ENCODE measurements at places on chromosomes 3 and 15.

- DNase-seq, result no peak
Observed at GRCh38 chr3:123644358-123644757, 59.5 kb upstream of the HACD2 start.

DNA sequence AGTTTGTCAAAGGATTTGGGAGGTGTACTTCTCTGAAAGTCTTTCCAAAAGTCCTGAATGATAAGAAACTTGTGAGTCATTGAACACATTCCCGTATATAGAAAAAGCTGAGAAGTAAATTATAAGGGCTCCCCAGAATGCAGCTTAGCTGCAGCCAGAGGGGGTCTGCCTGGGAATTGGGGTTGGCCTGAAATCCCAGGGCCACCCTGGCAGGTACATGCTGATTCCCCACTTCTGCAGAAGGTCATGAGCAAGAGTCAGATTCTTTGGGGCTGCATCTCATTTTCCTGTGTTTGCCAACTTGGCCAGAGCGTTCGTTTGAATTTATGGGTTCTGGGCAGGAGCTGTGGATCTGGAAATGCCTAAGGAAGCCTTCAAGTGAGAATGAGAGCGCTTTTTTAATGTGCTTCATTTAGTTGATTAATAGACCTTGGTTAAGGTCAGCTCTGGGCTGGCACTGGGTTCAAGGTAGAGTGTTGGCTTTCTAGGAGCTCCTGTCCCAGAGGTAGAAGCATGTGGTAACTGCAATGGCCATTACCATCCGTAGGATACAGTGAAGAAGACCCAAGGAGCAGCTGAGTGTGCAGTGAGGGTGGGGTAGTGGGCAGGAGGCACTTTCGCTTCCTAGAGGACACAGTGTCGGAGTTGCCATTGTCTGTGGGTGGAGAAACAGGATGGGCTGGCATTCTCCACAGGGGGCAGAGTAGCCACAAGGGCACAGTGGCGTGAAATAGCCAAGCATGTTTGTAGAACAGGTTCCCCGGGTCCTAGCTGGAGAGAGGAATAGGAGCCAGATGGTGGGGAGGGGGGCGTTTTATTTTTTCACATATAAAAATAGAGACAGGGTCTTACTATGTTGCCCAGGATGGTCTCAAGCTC is 3.2 kb downstream of the SLC6A6 start:
- no peak for DNase-seq

- no peak for DNase-seq
Observed at GRCh38 chr15:97783240-97783639, 177.3 kb upstream of the ARRDC4 start.

DNA sequence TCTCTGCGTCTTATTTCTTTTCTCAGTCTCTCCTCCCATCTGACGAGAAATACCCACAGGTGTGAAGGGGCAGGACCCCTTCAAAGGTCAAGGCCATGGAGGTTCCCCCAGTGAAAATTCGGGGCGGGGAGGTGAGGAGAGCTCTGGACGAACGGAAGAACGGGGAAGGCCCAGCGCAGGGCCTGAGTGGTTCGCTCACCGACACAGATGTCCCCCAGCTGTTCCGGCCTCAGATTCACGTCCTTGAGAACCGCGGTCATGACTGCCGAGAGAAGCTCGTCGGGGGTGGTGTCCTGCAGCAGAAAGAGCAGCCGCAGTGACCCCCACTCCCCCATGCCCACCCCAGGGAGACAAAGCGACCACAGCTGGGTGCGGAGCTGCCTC is 542 bp downstream of the ACAA1 start:
- DNase-seq, result no peak

GRCh38 chr3:123633530-123633929 is 48.7 kb upstream of the HACD2 start:
- DNase-seq, result no peak

DNA sequence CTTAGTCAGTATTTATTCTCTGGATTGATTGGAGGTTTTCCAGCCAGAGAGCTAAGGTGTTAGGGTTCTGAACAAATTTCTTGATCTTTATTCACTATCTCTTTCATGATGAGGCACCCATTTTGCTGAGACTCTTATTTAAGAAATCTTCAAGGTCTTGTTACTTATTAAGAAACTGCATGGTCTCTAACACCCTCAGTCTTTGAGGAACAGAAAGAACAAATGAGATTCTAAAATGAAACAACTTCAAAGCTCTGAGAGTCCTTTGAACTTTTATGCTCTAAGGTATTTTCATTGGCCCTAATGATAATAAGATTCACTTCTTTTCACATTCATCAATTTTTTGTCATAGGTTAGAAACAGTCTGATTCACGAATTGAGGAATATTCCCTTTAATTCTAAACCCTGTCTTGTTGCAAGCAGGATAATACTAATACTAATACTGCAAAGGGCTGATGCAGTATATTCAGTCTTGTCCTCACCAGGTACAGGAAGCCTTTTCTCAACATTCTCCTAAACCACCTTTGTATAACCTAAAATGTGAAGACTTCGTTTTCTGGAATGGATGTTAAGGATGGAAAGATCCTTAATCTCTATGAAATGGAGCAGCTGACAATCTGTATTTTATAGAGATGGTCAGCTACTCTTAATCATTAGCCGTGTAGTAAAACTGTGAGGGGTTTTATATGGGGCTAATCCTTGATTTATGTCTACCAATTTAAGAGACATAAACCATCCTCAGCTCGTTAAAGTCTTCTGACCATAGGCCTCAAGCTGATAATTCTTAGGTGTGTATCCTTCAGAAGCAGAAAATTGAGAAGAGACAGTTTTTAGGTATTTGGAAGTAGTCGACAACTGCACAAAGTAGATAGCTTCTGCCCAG is 198.3 kb downstream of the OTOL1 start:
- no peak for DNase-seq

DNA sequence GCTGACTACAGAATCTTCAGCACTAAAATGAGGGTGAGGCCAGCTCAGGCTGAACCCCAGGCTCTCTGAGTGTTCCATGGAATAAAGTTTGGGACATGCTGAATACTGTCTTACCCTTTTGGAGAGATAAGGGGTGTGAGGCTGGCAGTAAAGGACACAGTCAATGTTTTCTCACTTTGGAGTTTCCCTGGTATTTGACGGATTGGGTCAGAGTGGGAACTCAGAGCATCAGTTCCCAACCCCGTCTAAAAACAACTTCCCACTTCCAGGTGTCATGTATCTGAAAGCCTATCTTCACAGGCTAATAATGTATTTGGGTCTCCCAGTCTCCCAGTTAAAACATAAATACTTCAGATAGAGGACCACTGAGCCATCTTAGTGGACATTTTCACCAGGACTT is 180.7 kb downstream of the TLE3 start:
- DNase-seq, result no peak

GRCh38 chr3:39267631-39268548 is 11.9 kb downstream of the CX3CR1 start:
- DNase-seq, result peak; percentile 43

GRCh38 chr3:28738425-28738824 is 389.8 kb upstream of the AZI2 start:
- DNase-seq, result no peak

DNA sequence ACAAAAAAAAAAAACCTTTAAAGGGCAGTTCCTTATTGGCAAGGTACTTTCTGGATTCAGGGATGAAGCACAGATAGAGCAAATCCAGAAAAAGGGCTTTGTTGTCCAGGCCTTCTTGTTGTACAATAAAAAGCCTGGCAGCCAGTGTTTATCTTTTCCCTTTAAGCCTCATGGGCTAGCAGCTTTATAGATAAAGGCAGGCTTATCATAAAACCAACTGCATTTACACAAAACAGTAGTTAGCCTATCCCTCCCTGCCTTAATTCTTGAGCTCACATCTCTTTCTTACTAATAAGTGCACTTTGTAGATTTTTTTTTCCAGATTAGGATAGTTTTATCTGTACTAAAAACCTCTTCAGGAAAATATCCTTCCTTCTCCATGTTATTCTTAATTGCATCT is 662.8 kb upstream of the CCDC54 start:
- no peak for DNase-seq

GRCh38 chr3:98501863-98502576 is 4.5 kb downstream of the OR5K2 start:
- DNase-seq, result no peak

DNA sequence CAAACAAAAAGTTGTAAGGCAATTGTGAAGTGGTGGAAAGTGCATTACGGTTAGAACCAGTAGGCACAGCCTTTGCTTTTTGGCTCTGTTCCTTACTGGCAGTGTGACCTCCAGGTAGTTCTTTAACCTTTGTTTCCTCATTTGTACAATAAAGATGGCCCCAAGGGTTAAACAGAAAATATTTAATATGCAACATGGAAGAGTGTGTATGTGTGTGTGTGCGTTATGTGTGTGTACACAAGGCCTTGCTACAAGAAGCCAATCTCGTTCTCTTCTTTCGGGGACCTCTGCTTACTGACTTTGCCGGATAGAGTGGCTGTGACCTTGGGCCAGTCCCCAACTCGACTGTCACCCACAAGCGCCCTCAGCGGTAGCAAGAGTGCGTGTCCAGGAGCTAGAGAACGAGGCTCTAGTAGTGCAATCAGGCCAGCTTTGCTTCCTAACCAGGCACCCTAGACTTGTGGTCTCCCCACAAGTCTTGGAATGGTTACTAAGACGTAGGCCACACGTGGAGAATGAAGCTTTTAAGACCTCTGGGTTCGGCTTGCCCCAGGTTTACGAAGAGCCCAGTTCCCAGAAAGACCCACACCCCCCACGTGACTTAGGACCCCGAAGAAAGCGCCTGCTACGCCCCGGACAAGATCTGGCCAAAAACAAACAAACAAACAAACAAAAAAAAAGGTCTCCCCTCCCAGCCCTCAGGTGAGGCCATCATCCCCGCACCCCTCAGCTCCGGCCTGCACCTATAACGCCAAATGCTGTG is 593 bp downstream of the CIAO2A start:
- DNase-seq, result peak; percentile 17

DNA sequence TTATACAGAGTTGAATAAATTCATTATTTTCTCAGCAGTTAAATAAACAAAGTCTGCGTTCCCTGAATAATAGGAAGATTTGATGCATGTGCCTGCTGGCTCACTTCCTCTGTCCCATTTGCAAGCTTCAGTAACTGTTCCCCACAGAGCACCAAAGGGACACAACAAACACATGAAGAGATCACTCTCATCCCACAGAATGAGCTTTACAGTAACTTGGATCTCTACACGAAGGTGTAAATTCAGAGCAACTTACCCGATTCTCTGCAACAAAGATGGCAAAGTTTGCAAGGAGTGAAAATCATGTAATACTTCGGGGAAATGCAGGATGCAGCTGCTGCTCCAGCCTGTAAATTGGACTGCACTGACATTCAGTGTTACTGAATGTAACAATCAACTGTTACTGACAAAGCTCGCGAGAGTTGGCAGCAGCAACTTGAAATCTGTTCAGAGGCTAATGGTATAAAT is at the start of gene BCHE:
TSS of gene BCHE (minus strand) at position 366 of the 468 bp plus-strand sequence. CDS start 6,390 bp downstream, outside the sequence.
- no peak for DNase-seq

GRCh38 chr15:92383519-92384324 is 10.0 kb upstream of the ST8SIA2 start:
- DNase-seq, result peak; percentile 10

- DNase-seq, result no peak
Observed at GRCh38 chr3:25894101-25894500, 104.2 kb downstream of the OXSM start.

DNA sequence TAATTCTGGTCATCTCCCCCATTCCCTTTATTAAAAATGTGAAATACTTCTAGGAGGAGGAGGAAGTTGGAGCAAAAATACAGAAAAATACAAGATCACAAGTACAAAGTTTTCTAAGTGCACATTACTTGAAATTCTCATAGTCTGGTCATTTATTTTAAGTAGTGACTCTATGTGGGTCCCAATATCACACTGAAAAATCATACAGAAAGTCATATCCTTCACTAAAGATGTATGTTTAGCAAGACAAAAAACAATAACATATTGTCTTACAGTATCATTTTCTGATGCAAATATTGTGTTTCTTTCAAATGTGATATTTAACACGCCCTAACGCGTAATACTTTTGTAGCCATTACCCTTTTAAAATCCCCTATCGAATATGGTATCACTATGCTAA is 2.5 kb downstream of the ALDH1A2 start:
- DNase-seq, result no peak

DNA sequence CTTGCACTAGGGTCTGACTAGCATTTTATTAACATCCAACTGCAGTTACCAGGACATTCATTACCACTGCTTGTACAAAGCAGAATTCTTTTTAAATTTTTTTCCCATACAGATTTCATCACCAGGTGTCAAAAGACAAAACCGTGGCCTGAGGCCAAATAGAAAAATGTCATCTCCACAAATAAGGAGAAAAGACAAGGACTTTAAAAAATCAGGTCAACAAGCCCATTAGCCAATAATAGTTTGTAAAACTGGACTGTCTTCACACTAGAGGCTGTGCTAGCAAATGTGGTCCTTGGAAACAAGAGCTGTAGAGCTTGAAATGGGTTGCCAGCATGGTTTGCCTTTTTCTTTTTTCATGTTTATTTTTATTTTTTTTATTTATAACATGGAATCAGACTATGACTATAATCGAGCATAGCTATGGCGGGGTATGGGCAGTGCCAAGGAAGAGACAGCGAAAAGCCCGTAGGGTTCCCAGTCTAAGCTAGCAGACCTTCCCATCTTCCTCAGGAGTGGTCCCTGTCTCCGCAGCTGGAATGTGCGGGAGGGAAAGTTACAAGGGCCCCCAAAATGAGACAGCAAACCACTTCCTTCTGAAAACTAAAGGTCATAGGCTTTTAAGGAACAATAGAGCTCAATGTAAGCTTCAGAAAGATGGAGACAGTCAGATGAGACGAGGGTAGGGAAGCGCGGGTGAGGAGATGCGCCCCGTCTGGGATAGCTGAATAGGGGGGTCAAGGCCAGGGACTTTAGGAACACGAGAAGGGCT is 1.5 kb downstream of the PTPN9 start:
- no peak for DNase-seq

- no peak for DNase-seq
Observed at GRCh38 chr3:197042539-197042938, 12.9 kb upstream of the MELTF start.

GRCh38 chr3:146966124-146966523 is 361.0 kb upstream of the PLSCR5 start:
- no peak for DNase-seq

- DNase-seq, result peak; percentile 18
Observed at GRCh38 chr3:8324747-8325146, 176.9 kb upstream of the LMCD1 start.
